ENCODE measurements at places on chromosomes 16 and 17. TPM values are rescaled to one million over a fixed set of nuclear protein-coding genes. Genes with fewer than 3 reads are reported as not detected.
A peak's percentile ranks its signal among the peaks of the same experiment; 100 is the strongest.

The MILR1 gene
- total RNA-seq, result 4.2 TPM

The HP gene
- total RNA-seq, result 1.1 TPM

The PERCC1 gene
- total RNA-seq, result not detected

GRCh38 chr16:31093132-31093703 is 1.4 kb downstream of the VKORC1 start:
- no peaks in the 10 kb centered on the region for H3K27me3 ChIP-seq
- H3K4me3 ChIP-seq, result peak overlapping the region; percentile 91
- H3K4me1 ChIP-seq, result peaks cover 20% of the 10 kb centered on the region
- H3K27ac ChIP-seq, result no peak overlapping the region
- peaks cover 33% of the 10 kb centered on the region for H3K36me3 ChIP-seq

GRCh38 chr17:42438600-42439567 is 15.8 kb upstream of the CAVIN1 start:
- no peak for DNase-seq
- H3K27ac ChIP-seq, result no peak overlapping the region
- H3K4me1 ChIP-seq, result peaks cover 8% of the 10 kb centered on the region
- no peaks in the 10 kb centered on the region for H3K27me3 ChIP-seq
- H3K4me3 ChIP-seq, result no peak overlapping the region

- H3K36me3 ChIP-seq, result no peaks in the 10 kb centered on the region
- no peak overlapping the region for H3K4me3 ChIP-seq
- H3K27ac ChIP-seq, result no peak overlapping the region
- H3K4me1 ChIP-seq, result no peaks in the 10 kb centered on the region
- no peak for DNase-seq
- no peaks in the 10 kb centered on the region for H3K27me3 ChIP-seq
Measured at GRCh38 chr16:48434653-48435317, 49.6 kb upstream of the SIAH1 start.

DNA sequence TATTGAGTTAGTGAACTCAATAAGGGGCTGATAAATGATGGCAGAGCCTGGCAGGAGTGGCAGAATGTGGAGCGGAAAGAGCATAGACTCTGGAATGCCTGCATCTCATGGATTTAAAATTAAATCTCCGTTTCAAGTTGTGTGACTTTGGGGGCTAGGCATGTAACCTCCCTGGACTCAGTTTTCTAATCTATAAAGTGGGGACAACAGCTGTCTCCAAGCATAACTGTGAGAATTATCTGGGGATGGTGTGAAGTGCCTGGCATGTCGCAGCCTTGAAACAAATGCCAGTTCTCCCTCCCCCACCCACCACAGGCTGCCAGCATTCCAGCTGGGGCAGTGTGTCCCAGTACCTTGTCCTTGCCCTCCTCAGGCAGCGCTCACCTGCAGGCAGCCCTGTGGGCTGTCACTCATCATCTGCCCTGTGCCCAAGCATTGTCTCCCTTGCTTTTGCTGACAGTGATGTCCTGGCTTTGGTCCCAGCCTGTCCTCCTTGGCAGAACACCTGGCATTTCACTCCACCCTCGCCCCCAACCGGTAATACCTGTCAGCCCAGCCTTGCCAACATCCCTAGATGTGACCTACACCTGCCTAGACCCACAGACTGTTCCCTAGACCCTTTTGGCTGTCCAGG is 129.6 kb downstream of the MRM1 start:
- DNase-seq, result no peak
- no peak overlapping the region for H3K4me3 ChIP-seq
- peaks cover 13% of the 10 kb centered on the region for H3K27me3 ChIP-seq
- no peak overlapping the region for H3K27ac ChIP-seq
- H3K36me3 ChIP-seq, result no peaks in the 10 kb centered on the region

DNA sequence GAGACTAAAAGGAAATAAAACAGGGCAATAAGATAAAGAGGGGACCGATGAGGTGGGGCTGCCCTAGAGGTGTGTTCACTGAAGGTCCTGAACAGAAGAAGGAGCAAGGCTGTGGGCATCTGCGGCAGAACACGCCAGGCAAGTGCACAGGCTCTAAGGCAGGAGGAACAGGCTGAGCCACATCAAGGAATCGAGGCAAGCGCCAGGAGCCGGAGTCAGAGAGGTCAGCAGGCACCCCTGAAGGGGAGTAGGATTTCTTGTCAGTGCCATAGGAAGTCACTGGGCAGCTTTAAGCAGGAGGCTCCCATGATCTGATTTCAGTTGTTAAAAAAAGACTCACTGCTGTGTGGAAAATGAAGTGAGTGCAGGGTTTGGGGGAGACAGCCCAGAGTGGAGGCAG is 186.5 kb downstream of the KATNIP start:
- peaks cover 29% of the 10 kb centered on the region for H3K36me3 ChIP-seq
- H3K4me1 ChIP-seq, result no peaks in the 10 kb centered on the region
- H3K27me3 ChIP-seq, result no peaks in the 10 kb centered on the region
- no peak for DNase-seq
- H3K27ac ChIP-seq, result no peak overlapping the region
